Mesenteric fat pad (tissue), 1 donor: ENCODE measurements at places on chromosomes 5 and 9. TPM values are rescaled to one million over a fixed set of nuclear protein-coding genes. Genes with fewer than 3 reads are reported as not detected.

The SVEP1 gene
- 359 TPM for total RNA-seq

The PKD2L2 gene
- total RNA-seq = not detected

The CMYA5 gene
- total RNA-seq = 2.6 TPM

The FIBCD1 gene
- not detected for total RNA-seq

The BAG1 gene
- total RNA-seq = 131 TPM

The CACNA1B gene
- not detected for total RNA-seq

The STC2 gene
- total RNA-seq = 15.5 TPM

The CTXN3 gene
- not detected for total RNA-seq

The GALNT12 gene
- total RNA-seq = 1.4 TPM

The LECT2 gene
- not detected for total RNA-seq

The DBH gene
- total RNA-seq = not detected

DNA sequence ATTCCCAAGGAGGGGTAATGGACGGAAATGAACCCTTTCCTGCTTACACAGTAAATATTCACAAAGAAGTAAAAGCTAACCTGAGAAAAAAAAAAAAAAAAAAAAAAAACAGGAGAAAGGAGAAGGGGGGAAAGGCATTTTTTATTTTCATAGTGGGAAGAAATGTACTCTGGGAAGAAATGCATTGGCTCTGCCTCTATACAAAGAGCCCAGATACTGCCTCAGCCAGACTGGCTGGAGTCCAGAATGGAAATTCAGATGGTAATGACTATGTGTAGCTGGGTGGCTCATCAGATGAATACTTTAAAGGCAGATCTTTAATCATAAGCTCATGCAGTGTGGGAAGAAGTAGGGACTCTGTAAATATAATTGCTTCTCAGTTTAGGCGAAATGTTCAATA lies 124.9 kb upstream of the ZNF608 start:
- DNase-seq = no peak

DNA sequence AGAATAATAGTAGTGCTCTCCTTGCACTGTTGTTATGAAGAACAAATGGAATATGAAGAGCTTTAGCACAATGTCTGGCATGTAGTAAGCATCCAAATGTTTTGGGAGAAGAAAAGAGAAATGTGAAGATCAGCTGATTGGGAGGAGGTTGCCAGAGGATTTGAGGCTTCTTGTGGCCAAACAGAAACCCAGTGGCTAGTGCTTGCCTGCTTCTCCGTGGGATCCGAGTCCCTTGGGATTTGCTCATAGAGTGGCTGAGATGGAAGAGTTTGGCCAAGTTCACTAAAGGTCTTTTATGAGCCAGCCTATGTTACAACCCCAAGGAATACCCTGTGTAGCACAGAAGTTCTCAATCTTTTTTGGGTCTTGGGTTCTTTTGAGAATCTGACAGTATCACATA lies 86.0 kb downstream of the ANGPTL2 start:
- DNase-seq = peak; percentile 51

GRCh38 chr5:89435347-89435746 lies 552.4 kb upstream of the MEF2C start:
- no peak for DNase-seq

DNA sequence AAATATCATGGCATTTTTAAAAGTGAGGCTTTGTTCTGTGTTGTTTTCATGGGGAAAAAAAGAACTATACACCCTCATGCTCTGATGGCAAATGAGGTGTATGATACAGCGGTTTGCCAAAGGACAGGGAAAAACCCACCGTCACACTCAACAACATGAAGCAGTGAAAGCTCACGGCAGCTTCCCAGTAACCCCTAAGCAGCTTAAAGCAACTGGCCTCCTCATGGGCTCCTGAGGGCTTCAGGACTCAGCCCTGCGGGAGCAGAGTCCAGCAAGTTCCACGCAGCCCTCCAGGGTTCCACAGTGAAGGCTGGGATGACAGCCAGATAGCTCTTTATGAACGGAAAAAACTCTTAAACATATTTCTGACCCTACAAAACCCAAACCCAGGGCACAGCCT lies 12.9 kb downstream of the BARHL1 start:
- peak; percentile 37 for DNase-seq

DNA sequence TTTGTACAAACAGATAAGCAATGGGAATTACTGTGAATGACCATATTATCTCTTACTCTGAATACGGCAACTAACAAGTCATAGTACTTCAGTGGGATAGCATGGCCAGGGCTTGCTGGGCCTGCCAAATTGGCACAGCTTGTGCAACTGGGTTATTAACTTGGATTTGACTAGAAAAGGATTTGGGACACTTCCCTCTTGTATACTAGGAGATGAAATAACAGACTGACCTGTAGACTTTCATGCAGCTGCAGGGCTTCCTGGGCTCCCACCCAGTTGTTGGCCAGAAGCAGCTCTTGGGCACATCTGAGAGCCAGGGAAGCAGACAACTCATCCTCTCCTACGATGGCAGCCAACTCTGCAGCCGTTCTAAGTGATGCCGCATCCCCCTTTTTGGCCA lies 39.8 kb downstream of the CNOT8 start:
- no peak for DNase-seq

DNA sequence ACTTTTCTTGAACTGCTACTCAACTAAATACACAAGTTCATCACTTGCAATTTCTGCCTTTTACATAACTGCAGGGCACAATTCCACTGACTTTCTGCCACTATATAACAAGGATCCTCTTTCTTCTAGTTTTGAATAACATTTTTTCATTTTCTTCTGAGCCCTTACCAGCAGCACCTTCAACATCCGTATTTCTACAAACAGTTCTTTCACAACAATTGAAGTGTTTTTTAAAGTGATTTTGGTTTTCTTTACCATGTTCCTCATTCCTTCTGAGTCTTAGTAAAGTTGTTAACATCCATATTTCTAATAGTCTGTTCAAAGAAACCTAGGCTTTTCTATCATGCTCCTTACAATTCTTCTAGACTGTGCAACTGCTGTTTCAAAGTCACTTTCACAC lies 127.2 kb upstream of the PITX1 start:
- DNase-seq = no peak

DNA sequence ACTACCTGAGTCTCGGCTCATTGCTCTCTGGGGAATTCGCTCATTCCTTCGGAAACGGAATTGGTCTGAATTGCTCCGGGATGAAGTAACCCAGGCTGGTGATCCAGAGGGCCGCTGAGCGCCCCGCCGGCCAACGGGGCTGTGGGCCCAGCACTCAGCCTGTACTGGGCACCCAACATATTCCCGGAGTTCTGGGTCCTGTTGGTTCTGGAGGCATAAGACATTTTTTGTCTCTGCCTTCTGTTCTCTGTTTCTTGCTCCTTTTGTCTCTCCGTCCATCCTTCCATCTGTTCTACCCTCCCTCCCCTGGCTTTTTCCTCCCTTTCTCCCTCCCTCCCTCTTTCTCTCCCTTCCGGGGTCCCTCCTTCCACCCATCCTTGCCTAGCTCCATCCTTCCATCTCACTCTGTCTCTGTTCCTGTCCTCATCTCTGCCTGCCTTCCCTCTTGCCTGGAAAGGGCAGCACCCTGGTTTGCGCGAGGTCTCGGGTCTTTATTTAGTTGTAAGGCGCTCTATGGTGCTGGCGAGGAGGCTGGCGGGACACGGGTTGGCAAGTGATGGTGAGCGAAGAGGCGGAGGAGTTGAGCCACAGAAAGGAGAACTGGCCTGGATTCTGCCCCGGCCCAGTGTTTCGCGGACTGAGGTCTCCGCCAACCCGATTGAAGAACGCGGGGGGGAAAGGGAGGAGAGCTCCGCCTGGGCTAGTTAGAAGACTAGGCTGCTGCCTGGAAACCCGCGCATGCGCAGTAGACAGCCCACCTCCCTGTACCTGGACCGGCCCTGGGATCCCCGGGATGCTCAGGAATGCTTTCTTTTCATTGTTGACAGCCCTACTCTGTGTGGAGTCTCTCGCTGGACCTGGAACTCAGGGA lies 1468.0 kb downstream of the FOXD4L5 start:
- DNase-seq = peak; percentile 94

DNA sequence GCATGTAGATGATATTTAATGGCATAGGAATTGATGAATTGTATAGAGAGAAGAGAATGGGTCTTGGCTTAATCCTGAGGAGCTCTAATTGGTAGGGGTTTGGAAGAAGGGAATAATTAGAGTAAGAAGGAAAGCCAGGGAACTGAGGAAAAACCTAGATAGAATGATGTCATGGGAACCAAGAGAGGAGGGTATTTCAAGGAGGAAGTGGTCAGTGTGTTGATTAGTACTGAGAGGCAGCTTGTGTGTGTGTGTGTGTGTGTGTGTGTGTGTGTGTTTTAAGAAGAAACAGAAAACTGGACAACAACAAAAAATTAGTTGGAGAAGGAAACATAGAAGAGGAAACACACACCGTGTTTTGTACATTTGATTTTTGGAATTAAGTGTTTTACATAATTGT lies 42.8 kb downstream of the MAST4 start:
- DNase-seq = no peak

DNA sequence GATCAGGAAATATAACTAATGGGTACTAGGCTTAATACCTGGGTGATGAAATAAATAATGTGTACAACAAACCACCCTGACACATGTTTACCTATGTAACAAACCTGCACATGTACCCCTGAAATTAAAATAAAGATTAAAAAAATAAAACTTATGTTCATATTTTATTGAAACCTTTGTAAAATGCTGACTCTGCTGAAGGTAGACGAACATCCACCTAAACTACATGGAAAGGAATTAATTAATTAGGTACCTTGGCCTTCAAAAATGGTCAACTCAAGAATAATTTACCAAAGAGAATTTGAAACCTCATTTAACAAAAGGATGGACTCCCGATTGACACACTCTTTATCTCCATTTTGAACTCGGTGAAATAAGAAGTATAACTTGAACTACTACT lies 152.3 kb upstream of the OR13F1 start:
- DNase-seq = no peak

DNA sequence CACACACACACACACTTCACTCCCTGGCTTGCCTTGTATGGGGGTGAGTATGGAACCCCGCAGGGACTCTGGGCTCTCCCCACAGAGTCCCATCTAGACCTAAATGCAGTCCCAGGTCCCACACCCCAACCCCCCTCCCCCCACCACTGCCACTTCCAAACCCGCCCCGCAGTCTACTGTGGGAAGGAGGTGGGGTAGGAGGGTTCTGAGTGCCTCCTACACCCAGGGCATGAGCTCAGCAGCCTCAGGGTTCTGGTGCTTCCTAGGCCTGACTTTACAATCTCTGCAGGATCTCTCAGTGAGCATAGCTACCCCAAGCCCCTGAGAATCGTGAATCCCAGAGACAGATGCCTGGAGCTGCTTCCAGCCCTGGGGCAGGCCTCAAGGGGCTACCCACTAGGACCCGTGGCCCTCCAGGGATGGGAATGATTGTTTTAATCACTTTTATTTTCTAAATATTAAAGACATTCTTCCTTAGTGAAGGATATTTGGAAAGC lies 1.5 kb upstream of the NACC2 start:
- DNase-seq = no peak

- no peak for DNase-seq
These were observed 13.7 kb upstream of the SOWAHA start for GRCh38 chr5:132799392-132799791.

- DNase-seq = no peak
These were observed 320.7 kb downstream of the ASTN2 start for GRCh38 chr9:117093891-117094844.

GRCh38 chr5:142506046-142506445 lies 179.8 kb downstream of the FGF1 start:
- DNase-seq = no peak

- peak; percentile 81 for DNase-seq
These were observed 42.5 kb upstream of the NEURL1B start for GRCh38 chr5:172598251-172599203.

DNA sequence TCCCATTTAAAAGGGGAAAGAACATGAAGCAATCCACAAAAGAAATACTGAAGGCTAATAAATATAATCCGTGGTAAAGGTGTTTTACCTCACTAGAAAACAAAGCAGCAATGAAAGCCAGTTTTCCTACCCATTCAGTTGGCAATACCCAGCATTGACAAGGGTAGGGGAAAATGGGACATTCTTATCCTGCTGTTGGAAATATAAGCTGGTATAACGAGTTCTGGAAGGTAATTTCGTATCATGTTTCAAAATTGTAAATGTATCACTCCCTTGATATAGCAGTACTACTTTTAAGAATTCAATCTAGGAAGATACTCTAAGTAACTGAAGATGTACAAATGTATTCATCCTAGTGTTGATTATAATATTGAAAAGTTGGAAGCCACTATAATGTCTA lies 22.9 kb upstream of the RALGPS1 start:
- DNase-seq = no peak

GRCh38 chr9:130225586-130225985 lies 40.0 kb upstream of the HMCN2 start:
- DNase-seq = no peak

- no peak for DNase-seq
These were observed 10.0 kb upstream of the DELE1 start for GRCh38 chr5:141913560-141914198.

- no peak for DNase-seq
These were observed 38.5 kb downstream of the PPP2R2B start for GRCh38 chr5:146840016-146840415.

DNA sequence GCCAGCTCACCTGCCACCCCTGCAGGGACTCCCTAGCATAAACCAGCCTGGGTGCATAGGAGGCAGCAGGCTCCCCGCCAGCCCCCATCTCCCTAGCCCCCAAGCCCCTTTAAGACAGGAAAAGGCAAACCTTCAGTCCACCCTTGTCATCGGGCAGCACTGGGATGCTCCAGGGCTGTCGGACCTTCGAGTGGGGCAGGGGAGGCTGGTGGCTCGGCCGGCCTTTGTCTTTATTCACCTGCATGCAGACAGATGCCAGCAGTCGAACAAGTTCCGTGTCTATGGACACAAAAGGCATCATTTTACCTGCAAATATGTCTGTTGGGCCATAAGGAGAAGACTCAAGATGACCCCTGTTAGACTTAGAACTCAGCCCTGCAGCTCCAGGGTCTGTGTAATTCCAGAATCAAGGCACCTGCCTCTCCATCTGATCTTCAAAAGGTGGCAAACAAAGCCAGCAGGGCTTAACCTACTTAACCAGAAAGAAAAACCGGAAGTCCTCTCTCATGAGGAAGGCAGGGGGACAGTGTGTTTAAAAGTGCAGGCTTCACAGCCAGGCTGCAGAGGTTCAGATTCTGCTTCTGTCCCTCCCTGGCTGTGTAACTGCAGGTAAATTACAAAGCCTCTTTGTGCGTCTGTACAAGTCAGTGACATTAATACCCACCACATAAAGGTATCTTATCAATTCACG lies 16.2 kb downstream of the ANKS6 start:
- peak; percentile 74 for DNase-seq

- no peak for DNase-seq
These were observed 1230.6 kb upstream of the NUDT12 start for GRCh38 chr5:104793031-104793754.

- no peak for DNase-seq
These were observed 40.2 kb downstream of the STK10 start for GRCh38 chr5:172147857-172148256.

- no peak for DNase-seq
These were observed 109.6 kb downstream of the ZCCHC7 start for GRCh38 chr9:37229882-37230482.

DNA sequence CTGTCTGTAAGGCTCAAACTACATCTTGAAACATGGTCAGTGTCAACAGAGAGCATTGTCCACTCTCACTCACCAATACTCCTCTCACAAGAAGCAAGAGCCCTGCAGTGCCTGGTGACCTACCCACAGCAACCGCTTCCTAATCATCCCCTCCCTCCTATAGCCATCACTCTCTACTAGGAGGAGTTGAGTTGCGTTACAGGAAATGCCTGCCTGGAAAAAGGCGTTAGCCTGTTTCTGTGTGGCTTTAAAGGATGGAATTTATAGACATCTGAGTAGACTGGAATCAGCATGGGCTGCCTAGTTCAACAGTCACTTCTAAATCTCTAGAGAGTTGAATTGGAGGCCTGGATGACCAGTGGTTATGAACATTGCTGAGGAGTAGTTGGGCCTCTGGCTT lies 108.3 kb upstream of the FER start:
- DNase-seq = no peak

- no peak for DNase-seq
These were observed 6.3 kb upstream of the WDR38 start for GRCh38 chr9:124846969-124847368.
